ENCODE measurements at places on chromosomes 7 and 10.

- no peak for DNase-seq
Observed at GRCh38 chr7:29224726-29225125, 30.2 kb downstream of the CHN2 start.

GRCh38 chr7:149156898-149157297 lies 9.6 kb downstream of the ZNF398 start:
- DNase-seq: no peak

DNA sequence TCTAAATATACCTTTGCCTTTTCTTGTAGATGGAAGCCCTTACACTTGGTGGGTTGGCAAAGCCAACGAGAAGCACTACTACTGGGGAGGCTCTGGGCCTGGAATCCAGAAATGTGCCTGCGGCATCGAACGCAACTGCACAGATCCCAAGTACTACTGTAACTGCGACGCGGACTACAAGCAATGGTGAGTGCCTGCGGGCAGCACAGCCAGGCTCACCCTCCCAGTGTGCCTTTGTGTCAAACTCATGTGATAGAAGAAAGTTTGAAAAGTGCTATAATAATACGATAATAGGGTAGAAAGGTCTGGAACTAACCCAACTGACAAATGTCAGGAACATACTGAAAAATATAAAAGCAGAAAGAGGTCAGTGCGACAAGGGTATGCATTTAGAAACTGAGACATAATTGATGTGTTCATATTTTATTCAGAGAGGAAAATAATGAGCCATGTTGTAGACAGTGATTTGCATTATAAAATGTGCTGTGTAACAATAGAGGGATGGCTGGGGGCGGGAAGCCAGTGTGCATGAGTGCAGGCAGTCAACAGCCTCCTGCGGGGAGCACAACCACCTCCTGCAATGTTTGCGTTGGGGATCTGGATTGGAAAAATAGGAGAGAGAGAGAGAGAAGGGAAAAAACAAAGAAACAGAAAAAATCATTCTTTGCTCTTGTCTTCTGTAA lies 686.9 kb upstream of the C7orf33 start:
- DNase-seq: no peak

- no peak for DNase-seq
Observed at GRCh38 chr7:11956991-11957390, 125.0 kb upstream of the THSD7A start.

DNA sequence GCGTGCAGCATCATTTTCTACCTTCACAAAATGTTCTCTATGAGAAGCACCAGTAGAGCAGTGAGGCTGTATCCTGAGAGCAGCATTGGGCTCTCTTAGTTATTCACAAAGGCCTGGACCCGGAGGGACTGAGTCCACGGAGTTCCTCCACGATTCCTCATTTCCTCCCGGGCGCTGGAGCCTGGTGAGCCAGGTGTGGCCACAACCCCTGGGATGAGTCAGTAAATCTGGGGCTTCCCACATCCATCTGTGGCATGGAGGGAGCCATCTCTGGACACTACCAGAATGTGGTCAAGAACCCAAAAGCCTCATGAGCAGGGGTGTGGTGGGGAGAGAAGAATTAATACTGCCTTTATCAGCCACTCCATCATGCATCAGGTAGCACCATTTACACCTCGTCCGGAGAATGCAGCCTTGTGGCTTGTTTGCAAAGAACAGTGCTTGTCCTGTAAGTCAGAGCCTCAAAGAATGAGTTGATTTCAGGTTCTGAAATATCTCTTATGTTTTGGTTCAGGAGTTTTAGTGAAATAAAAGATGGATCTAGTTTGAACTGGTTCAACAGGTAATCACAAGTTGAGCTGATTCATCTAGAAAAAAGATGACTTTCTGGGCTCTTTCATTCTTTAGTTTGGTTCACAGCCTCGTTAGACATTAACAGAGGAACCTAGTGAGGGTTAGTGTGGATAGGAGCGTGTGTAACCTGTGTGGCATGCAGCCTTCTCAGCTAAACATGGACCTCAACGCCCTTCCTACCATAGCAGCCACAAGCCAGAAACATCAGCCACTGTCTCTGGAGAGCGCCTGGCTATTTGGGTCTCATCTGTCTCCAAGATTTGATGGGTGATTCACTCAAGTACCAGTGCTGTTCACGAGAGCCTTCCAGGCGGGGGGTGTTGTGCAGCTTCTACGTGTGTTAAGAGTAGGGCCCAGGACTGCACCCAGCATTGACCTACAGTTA lies 95.2 kb downstream of the WDR37 start:
- DNase-seq: no peak

- DNase-seq: no peak
Observed at GRCh38 chr7:88477976-88478375, 171.3 kb upstream of the STEAP4 start.

DNA sequence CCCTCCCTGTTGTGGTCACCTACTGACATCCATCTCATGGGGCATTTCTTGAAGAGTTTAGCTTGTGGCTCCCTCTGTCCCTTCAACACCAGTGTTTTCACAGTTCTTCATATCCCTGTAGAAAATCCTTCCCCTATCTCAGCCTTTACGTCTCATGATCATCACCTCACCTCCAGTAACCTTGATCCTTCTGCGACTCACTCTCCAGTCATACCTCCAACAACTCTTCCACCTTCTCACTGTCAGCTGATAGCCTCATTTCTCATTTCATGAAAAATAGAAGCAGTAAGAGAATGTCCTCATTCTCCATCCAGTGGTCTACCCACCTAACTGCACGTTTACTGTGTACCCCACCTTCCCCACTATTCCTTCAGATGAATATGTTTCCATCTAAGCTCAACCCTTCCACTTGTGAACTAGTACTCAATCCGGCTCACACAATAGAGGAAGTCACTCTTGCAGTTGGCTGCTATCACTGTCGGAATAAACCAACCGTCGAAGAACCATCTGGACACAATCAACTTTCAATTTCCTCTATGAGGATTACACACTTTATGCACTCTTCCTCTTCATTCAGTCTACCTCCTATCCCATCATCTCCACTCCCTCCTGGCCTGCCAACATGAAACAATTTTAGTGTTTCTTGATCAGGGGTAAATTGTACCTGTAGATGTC lies 256.0 kb downstream of the AHR start:
- no peak for DNase-seq

GRCh38 chr7:96547371-96547811 lies 162.3 kb downstream of the SEM1 start:
- DNase-seq: peak; percentile 79

- no peak for DNase-seq
Observed at GRCh38 chr10:100623521-100624230, 87.9 kb downstream of the HIF1AN start.

- no peak for DNase-seq
Observed at GRCh38 chr7:127959770-127960169, 71.5 kb downstream of the LRRC4 start.

DNA sequence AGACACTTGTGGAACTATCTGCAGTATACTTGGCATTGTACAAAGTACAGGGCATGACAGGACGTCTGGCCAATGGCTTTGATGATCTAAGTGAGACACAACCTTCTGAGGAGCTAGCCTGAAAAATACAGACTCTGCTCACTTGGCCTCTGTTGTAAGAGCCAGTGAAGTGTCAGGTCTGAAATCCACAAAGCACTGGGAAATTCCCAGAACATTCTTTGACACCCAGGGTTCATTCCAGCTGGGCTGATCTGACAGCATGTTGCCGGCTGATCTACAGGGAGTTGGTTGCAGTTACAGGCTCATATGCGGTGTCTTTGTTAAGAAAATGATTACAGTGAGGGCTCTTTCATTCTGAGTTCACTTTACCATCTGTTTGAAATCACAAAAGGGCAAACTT lies 354.6 kb downstream of the PHF14 start:
- DNase-seq: peak; percentile 49

DNA sequence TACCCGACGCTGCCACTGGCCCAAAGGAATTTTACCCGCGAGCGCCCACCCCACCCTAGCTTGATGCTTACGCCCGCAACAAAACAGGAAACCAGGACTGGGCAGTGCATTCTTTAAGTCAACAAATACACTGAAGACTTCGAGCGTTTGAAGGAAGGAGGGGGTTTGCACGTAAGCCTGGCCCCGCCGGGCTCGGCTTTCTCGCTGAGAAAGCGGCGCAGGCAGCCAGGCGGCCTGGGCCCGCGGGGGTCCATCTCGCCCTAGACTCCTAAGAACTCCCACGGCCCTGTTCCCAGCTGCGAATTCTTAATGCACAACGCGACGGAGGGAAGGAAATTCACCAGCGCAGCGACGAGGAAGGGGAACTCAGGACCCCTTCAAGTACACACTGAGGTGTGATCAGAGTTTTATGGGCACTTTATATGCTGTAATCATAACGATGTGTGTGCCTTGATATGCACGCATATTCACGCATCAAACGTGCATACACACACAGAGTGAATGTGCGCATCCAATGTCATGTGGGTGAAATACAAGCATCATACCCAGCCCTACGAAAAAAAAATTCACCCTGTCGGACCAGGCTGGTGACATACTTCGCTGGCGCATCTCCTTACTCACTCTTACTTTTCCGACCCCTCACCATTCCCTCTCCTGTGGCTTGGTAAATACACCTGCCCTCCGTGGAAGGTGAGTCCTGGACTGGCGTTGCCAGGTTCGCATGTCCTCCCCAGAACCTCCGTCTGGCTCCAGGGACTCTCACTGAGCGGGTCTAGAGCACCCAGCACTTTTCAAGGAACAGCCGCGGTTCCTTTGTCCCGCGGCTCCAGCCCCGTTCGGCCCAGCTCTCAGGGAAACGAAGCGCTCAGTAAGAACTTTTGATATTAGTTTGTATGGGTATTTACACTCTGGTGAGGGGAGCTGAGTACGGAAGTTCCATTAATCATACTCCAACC lies 5.7 kb upstream of the HOXA13 start:
- no peak for DNase-seq

DNA sequence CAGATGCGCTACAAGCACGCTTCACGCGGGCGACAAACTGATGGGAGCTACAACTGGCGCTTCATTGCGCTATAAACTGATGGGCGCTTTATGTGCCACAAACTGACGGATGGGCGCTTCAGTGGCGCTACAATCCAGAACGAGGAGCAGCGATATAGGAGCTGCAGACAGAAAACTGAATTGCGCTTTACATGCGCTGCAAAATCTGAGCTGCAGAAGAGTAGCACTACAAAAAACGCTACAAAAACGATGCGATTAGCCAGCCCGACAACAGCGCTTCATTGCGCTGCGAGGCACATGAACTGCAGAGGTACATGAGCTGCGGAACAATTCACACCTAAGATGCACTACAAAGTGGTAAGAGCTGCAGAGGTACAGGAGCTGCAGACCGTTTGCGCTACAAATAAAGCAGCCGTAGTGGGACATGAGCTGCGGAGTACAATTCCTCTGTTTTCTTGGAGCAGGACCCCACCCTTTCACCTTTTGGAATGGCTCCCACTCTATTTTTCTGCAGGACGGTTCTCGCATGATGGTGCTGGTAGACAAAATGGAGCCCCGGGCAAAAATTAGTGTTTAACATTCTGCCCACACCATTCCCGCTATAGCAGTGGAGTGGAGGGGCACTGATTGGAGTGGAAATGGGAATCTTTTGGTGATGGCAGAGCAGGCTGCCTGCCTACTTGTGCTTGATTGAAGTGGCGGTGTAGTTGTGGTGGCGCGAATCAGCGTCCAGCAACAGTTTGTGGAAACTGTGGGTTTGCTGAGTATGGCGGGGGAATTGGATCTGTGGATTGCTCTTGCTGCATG lies 1.2 kb upstream of the SGCE start:
- peak; percentile 61 for DNase-seq

DNA sequence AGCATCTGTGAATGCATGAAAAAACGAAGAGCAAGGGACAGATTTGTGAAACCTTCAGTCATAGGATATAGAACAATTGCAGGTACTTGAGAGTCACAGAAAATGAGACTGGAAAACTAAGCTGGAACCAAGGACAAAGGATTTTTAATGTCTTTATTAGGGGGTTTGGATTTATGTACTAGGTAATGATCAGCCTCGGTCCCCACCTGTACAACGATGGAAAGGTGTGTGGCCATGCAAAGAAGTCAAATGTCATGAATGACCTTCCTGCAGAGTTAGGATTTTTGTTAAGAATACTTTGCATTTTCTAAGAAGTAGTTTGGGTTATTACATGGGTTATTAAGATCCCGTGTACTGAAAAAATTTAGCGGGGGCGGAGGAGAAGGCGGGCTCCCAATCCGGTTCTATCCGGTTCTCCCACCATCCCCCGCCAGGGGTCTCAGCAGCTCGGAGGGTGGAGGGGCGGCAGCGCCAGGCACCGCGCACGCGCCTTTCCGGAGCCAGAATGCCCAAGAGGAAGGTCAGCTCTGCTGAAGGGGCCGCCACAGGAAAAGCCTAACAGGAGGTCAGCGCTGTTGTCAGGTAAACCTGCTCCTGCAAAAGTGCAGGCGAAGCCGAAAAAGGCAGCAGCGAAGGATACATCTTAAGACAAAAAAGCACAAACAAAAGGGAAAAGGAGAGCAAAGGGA lies 327.5 kb upstream of the PLXDC2 start:
- peak; percentile 20 for DNase-seq

GRCh38 chr10:8614054-8614565 lies 559.6 kb downstream of the GATA3 start:
- DNase-seq: no peak

GRCh38 chr7:4525884-4526283 lies 156.2 kb upstream of the FOXK1 start:
- no peak for DNase-seq

DNA sequence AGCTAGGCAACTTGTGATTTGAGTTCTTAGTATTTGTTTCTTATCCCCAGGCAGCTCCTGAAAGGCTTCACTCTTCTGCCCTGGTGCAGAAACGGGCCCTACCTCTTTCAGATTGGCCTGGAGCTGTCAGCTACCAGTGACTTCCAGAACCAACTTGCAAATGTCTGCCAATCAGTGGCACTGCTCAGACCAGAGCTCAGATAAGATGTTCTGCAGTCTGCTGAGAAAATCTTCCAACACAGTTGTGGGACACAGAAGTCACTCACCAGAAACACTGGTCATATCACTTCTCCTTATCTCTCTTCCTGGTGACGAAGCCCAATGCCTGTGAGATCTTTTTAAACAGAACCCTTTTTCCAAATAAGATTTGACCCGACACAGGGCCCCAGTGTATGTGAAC lies 81.9 kb upstream of the DUSP5 start:
- DNase-seq: no peak

GRCh38 chr10:35486297-35486990 lies 118.7 kb upstream of the GJD4 start:
- DNase-seq: no peak

DNA sequence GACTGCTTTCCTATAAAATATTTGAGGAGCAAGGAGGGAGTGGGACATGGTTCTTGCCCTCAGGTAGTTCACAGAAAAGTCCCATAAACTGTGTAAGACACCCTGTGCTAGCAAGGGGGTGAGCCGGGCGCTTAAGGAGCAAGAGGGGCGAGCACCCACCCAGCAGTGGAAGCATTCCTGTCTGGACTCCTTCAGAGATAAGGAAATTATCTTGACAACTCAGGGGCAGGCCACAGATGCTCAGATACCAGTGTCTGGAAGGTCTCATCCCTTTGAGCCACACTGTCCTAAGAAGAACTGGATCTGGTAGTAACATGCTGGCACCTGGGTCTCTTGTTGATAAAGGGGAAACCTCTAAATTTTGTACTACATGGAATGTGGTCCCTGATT lies 54.1 kb downstream of the DAGLB start:
- no peak for DNase-seq

- DNase-seq: no peak
Observed at GRCh38 chr10:130493446-130494145, 357.4 kb downstream of the GLRX3 start.
